ENCODE measurements at places on chromosomes 4 and X.

GRCh38 chr4:87975466-87975865 lies at the start of gene SPP1:
SPP1 (plus strand) TSS chr4:87975714; CDS start chr4:87976896, 1,182 bp downstream.
- no peak for DNase-seq

DNA sequence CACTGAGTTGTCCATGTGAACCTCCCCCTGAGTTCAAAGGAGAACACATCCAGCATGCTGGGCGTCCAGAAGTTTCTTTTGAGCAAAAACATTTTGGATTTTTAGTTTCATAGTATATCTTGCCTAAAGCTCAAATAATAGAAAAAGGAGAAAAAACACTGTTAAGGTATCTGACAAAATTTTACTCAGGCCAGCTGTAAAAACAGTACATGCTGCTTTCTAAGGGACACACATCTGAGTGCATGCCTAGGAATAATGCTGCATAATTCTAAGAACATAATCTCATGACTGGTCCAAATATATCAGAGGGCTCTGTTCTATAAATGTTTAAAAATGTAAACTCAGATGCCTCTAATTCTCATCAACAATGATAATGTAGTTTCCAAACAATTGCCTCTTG lies 561.3 kb upstream of the INTU start:
- no peak for DNase-seq

DNA sequence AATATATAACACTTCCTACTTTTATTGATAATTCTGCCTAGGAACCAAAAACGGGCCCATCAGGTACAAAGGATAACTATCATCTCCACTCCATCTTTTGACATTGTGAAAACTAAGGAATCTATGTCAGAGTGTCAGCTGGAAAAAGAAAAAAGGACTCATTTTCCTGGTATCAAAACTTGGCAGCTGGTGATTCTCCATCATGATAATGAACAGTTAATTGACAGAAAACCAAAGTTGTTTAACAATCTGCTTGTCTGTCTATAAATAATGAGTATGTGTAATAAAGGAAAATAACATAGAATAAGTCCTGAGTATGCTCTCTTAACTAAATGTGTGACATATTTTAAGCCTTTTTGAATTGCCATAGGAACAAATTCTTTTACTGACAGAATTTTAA lies 31.4 kb downstream of the CXorf58 start:
- no peak for DNase-seq

DNA sequence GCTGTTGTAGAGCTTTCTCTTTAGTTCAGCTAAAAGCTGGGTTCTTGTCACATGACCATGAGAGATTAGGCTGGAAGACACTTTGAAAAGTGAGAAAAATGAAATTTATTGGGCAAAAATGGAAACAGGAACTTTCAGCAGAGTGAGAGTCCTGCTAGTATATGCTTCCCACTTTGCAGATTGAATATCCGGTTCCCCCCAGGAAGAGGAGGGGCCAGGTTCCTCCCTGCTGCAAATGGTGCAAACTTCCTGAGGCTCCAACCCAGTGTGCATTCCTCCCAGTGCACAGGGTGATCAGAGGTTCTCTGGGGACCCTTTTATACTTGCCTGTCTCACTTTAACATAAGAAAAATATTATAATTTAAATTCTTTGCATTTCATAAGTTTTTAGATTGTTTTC lies 119.9 kb upstream of the SPIN4 start:
- DNase-seq: no peak

- DNase-seq: no peak
These were observed 197.8 kb downstream of the RASL11B start for GRCh38 chr4:53059871-53060270.

- DNase-seq: no peak
These were observed 20.1 kb downstream of the ENPP6 start for GRCh38 chr4:184197536-184198082.
